ENCODE measurements at places on chromosomes 1 and 21.

DNA sequence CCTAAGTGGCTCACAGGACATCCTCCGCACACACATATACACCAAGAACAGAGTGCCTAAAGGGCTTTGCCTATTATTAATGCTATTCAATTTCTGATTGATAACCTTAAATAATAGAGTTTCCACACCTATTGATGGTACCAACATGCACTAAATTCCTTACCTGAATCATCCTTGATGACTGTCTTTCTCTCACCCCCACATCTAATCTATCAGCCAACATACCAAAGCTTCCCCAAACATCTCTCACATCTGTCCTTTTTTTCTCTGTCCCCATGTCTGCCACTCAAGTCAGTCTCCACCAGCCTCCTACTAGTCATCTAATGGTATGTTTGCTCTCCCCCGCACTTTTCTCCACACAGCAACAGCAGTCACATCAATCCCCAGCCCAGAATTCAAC, 174.4 kb downstream of the DSCAM start:
- no peak for DNase-seq

- DNase-seq, result no peak
These were observed 37.9 kb downstream of the SLX9 start for GRCh38 chr21:44977616-44978340.

- DNase-seq, result no peak
These were observed 75.1 kb upstream of the DPH5 start for GRCh38 chr1:101100674-101101073.

DNA sequence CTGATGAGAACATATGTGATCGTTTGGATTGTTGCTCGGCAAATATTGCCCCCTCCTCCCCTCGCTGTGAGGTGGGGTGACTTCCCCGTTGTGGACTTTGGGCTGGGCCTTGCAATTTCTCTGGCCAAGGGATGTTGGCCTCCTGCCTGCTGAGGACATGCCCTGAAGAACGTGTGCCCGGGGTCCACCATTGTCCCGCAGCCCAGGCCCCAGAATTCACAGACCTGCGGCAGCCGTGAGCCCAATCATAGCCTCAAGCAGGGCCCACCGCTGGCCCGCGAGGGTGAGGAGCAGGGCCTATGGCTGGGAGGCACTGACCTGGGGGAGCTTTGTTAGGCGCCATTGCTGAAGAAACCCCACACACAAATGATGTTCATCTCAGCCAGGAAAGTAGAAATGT, 58.3 kb upstream of the ACTRT2 start:
- DNase-seq, result no peak

- DNase-seq, result no peak
These were observed 33.0 kb downstream of the KCNC4 start for GRCh38 chr1:110243146-110243545.

DNA sequence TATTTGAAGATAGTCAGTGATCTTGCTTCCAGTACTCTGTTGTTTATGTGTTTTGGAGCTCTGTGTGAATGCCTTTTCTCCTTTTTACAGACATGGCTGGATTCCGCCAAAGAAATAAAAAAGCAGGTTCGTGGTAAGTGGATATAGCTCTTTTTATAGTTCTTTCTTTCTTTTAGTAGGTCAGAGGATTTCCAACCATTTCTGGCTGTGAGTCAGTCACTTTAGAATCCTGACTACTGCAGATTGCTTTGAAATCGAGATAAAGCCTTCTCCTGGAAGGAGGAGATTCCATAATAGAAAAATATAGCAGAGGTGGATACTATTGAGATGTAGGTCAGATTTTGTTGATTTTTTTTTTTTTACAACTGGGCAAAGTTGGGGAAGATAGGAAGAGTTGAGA, 97.4 kb downstream of the EPB41 start:
- no peak for DNase-seq

DNA sequence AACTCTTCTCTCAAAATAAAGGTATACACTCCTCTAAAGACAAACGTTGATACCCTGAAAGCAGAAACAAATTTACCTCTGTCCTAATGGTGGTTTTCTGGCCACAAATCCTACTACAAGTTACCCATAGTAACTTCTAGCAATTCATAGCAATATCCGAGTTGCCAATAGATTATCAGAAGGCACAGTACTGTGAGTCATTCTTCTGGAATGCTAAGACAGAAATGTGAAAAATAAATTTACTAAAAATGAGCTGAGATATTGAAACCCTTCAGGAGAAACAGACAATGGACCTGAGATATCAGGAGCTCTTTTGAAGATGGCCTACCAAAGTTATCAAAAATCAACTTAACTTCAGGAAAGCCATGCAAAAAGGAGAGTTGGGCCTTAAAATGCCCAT, 715.0 kb upstream of the ADAMTS5 start:
- DNase-seq, result no peak

GRCh38 chr1:115133440-115133839, 44.1 kb upstream of the TSPAN2 start:
- no peak for DNase-seq

DNA sequence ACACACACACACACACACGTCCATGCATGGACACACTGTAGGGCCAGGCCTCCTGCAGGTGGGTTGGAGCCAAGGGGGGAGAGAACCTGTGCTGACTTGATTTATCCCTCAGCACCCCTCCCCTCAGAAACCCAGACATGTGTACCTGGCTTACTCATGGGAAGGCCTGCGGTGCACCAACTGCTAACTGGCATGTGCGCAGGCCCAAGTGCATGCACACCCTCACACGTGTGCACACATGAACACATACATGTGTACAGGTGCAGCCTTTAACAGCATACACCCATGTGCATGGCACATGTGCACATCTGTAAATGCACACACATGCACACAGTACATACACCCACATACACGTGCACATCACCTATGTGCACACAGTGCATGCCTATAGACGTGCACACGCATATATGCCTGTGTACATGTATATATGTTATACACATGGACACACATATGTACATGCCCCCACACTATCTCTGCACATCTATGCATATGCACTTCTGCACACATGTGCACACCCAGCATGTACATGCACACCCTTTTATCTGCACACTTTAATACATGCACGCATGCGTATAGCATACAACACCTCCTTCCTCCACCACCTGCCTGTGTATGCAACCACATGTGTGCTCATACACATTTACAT, 67.5 kb downstream of the TRIM11 start:
- no peak for DNase-seq

DNA sequence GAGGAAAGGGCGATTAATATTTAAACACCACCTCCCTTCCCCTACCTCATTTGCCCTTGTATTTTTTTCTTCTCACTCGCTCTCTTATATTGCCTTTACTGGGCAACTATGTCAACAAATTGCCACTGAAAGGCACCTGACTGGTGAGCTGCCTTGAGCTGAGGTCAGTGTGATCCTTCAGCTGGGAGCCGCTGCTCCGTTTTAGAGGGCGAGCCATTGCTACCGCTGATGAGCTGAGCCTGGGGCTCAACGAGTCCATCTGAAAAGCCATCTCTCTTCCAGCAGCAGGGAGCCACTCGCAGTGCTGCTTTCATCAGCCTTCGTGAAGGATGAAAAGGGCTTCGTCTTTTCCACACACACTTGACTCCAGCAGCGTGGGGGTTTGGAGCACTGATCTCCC, 108.0 kb upstream of the KIF26B start:
- DNase-seq, result no peak

DNA sequence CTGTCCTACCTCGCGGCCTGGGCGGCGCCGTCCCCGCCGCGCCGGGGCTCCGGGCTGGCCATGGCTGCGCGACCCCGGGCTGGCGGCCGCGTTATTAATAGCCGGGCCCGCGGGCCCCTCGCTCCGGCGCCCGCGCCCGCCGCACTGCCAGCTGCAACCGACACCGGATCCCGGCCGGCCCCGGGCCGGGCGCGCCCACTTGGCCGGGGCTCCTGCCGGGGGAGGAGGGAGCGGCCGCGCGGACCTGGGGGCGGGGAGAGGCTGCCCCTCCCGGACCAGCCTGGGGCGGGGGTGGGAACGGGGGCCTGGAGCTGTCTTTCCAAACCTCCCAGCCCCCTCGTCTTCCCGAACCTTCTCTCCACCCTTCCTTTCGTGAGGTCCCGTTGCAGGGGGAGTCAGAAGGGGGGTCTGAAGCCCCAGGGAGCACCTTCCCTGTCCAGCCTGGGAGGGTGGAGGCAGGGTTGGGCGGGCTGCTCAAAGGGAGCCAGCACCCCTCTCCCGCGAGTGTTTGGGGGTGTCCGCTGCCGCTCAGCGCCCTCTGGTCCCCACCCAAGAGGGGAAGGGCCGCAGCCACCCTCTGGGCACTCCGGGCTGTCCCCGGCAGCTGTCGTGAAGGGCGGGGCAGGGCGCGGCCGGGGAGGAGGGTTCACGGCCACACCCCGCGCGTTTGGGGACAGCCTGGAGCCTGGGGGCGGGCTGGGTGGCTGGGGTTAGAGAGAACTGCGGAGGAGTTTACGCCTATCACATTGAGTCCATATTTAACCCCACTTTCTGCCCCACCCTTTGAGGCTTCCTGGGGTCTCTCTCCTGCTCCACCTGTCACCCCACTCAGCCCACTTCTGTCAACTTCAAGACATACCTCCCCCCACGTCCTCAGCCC, at the start of gene SYNC:
Gene SYNC (minus strand): TSS at position 172 of the 880 bp plus-strand sequence. CDS start 110 bp downstream, at position 62.
- no peak for DNase-seq

DNA sequence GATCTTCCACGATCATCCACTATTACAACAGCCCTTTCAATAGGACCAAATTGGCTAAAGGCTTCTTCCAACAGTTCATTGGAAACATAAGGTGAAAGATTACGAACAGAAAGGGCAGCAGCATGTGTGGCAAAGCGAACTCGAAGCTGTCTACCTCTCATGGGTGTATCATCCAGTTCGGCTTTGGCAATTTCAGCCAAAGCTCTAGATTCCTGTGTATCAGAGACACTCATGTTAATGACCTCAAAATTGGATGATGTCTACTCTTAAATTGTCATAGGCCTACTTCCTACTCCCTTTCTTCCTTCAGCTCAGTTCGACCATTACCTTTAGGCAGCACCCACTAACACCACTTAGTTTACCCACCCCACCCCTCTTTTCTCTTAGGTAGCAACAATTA, 2.2 kb downstream of the SFPQ start:
- no peak for DNase-seq

- no peak for DNase-seq
These were observed 37.8 kb downstream of the LPAR3 start for GRCh38 chr1:84855168-84855567.

DNA sequence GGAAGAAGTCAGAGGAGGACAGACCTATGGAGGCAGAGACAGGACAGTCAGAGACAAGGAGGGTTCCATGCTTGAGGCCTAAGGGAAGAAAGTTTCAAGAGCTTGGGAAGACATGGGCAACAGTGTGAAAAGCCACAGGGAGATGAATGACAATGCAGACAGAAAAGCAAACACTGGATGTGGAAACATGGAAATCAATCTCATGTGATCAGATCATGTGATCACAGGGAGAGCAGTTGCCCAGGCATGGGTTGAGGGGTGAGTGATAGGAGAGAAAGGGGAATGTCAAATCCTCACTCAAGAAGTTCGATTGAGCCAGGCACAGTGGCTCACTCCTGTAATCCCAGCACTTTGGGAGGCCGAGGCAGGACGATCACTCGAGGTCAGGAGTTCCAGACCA, 17.2 kb downstream of the PTAFR start:
- no peak for DNase-seq

- DNase-seq, result no peak
These were observed 1.7 kb downstream of the TNFSF4 start for GRCh38 chr1:173205146-173206051.

DNA sequence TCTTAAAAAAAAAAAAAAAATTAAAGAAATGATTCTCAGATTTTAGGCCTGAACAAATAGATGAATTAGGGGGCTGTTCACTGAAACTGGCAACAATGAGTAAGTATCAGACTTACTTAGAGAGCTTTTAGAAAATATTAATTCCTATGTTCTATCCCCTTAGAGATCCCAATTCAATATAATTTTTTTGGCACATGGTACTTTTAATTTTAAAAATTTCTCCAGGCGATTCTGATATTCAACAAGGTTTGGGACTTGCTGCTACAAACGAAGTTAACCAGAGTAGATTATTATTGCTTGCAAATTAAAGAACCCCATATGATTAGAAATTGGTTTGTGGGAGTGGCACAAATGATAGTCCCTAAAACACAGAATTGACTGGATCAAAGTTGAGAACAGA, 11.4 kb downstream of the SCMH1 start:
- DNase-seq, result no peak

- DNase-seq, result no peak
These were observed 177.9 kb downstream of the NR5A2 start for GRCh38 chr1:200205216-200205995.

DNA sequence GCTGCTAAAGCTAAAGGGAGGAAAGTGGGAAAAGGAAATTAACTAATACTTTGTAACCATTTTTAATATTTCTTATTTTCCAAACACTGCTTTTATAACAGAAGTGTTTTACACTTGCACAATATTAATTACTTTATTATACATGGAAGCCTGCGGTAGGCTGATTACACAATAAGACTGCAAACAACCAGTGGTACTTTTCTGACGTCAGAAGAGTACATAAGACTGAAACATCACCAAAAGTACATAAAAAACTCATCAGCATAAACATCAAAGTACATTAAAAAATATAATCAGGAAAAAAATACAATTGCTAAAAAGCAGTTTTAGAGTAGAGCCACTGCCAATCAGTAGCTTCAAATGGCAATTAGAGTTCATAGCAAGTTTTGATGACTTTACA, 4.6 kb downstream of the ZNF281 start:
- no peak for DNase-seq

DNA sequence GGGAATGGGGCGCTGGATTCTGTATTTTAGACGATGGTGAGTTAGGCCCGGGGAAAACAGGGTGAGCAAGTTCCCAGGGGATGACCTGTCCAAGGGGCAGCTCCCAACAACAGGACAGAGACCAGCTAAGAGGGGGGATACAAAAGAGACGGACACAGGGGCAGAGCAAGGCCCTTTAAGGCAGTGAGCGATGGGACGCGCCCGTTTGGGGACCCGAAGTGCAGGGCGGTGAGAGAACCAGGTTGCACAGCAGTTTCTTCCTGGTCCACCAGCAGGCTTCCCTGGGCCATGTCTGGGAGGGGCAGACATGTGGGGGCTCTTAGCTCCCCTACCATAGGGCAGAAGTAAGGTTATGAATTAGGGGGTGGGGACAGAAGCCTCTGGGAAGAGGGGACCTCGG, 22.0 kb downstream of the INAVA start:
- no peak for DNase-seq

GRCh38 chr1:244674446-244674845, 21.5 kb downstream of the DESI2 start:
- no peak for DNase-seq

DNA sequence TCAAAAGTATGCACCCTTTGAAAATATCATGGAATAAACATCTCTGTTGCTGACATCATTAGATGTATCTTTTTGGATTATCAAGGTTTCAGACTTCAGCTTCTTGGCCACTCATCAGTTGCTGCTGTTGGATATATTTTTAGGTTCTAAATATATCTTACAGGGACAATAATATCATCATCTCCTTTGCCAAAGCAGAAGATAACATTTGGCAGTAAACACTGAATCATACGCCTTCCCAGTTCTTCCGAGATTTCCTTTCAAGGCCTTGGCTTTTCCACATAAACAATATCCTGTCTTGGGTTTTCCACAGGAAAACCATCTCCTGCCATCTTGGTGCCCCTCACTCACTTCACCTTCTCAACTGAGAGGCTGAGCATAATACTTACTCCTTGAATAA, 39.3 kb downstream of the RGS7 start:
- no peak for DNase-seq
